ENCODE measurements at places on chromosomes 13 and 19.

- DNase-seq, result no peak
These were observed 512 bp upstream of the REX1BD start for GRCh38 chr19:18587962-18588610.

DNA sequence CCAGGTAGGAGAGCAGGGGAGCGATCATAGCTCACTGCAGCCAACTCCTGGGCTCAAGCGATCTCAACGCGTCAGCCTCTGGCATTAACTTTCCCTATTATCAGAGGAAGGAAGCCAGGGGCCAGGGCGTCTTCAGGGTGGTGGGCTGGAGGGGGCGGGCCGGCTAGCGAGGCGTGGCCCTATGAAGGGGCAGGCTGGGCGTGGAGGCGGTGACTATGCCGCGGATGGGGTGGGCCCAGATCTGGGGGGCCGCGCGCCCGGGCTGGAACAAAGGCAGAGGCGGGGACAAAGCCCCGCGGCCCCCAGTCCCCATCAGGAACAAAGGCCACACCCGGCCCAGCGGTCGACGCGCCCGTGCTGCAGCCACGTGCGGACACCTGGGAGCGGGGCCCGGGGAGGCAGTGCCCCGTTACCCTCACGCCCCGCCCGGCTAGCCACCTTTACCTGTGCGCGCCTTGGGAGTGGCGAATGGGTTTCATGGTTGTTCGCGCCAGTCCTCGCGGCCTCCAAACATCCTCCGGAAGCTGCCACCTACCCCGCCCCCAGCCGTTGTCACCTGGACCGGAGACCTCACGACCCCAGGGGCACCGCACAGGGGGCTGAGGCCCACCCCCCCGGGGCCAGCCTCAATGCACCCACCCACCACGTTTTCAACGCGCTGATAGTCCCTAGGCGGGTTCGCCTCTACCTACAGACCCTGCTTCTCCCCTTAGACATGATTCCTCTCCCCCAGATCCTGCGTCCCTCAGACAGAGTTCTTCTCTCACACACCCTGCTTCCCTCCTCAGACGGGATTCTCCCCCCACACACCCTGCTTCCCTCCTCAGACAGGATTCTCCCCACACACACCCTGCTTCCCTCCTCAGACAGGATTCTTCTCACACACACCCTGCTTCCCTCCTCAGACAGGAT, 5.4 kb upstream of the TRIM28 start:
- DNase-seq, result peak; percentile 94

DNA sequence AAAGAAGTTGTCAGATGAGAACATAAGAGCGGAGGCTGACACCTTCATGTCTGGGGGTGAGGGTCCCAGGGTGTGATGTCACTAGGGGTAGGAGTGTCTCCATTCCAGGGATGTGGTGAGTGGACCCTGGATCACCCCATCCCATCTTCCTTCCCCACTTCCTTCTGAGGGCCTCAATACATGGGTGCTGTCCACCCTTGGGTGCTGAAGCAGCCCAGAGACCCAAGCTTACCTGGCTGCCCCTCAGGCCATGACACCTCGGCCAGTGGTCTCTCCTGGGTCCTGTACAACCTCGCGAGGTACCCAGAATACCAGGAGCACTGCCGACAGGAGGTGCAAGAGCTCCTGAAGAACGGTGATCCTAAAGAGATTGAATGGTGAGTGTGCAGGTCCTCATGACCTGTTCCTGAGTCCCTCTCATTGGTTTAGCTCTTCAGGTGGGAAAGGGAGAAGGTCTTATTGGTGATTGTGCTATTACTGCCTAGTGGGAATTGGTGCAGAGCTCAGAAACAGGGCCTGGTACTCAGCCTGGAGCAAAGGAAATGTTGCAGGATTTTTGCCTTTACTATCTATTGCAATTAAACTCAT, 37.7 kb upstream of the CYP4F8 start:
- DNase-seq, result no peak

GRCh38 chr19:23905771-23906170, 8.9 kb upstream of the ZNF726 start:
- DNase-seq, result no peak

GRCh38 chr13:26469602-26470001, 87.9 kb upstream of the WASF3 start:
- no peak for DNase-seq

DNA sequence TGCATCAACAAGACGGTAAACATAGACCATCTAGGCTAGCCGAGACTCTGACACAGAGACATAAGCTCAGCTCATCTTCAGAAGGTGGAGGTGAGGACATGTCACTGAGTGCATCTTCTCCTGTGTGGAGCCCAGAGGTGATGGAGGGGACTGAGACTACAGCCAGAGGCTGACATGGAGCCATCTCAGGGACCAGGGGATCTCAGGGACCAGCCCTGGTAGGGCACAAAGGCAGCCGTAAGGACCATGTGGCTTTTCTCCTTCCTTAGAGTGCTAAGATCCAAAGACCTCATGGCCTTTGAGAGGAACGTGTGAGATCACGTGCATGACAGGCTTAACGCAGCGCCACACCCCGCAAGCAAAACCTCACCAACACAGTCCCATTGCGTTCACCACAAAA, 126.9 kb downstream of the RAB20 start:
- no peak for DNase-seq

- no peak for DNase-seq
These were observed 19.0 kb upstream of the PLPP2 start for GRCh38 chr19:310141-310651.

- DNase-seq, result no peak
These were observed 148.2 kb downstream of the RAP2A start for GRCh38 chr13:97582170-97582569.

- no peak for DNase-seq
These were observed 67.5 kb downstream of the POSTN start for GRCh38 chr13:37531049-37531448.

- DNase-seq, result no peak
These were observed 20.5 kb upstream of the IGFL1 start for GRCh38 chr19:46209051-46209450.

DNA sequence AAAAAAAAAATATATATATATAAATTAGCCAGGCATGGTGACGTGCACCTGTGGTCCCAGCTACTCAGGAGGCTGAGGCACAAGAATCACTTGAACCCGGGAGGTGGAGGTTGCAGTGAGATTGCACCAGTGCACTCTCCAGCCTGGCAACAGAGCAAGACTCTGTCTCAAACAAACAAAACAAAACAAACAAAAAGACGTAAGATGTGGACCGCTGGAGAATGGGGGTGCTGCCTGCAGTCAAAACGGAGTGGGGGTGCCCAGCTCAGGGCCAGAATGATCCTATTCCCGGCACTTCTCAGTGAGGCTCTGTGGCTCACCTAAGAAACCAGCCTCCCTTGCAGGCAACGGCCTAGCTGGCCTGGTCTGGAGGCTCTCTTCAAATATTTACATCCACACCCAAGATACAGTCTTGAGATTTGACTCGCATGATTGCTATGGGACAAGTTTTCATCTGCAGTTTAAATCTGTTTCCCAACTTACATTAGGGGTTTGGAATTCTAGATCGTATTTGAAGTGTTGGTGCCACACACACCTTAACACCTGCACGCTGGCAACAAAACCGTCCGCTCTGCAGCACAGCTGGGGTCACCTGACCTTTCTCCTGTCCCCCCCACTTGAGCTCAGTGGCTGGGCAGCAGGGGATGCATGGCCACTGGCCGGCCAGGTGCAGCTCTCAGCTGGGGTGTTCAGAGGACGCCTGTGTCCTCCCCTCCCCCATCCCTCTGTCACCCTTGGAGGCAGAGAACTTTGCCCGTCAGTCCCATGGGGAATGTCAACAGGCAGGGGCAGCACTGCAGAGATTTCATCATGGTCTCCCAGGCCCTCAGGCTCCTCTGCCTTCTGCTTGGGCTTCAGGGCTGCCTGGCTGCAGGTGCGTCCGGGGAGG, at the start of gene F7:
F7 (plus strand) TSS at position 760 of the 889 bp plus-strand sequence; CDS start at position 811, 51 bp downstream.
- DNase-seq, result no peak

GRCh38 chr13:50357586-50358118, 342.4 kb downstream of the KCNRG start:
- DNase-seq, result no peak

- DNase-seq, result no peak
These were observed 17.0 kb downstream of the POU2F2 start for GRCh38 chr19:42115219-42115618.

GRCh38 chr13:103130681-103131210, 64.5 kb upstream of the SLC10A2 start:
- DNase-seq, result no peak

DNA sequence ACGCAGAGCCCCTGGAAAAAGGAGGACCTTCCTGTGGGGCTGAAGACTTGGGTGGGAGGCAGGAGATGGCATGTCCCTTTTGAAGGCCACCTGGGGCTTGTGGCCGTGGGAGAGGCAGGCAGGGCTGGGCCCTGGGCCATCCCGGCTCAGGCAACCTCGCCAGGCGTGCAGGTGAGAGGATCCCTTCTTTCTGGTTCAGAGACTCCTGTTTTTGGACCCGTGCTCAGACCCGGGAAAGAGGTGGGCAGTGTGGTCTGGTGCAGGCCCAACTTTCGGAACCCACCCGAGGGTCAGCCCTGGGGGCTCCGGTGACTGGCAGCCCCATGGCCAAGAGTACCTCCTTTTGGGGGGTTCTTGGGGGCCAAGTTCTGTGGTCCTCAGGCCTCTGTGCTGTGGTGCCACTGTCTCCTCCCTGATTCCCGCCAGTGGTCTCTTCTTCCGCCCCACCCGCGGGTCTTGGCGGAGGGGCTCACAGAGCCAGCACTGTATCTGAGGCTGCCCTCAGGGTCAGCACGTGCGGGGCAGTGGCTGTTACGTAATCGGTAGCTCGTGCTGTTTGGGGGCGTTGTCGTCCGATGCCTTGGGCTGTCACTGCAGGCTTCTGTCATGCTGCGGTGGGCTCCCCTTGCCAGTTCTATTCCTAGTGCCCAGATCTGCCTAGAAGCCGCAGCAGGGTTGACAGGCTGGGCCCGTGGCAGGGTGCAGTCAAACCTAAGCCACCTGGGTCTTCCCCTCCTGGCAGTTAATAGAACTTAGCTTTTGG, 42.7 kb downstream of the KDM4B start:
- no peak for DNase-seq

GRCh38 chr13:44364345-44365000, 9.2 kb upstream of the SERP2 start:
- peak; percentile 93 for DNase-seq

DNA sequence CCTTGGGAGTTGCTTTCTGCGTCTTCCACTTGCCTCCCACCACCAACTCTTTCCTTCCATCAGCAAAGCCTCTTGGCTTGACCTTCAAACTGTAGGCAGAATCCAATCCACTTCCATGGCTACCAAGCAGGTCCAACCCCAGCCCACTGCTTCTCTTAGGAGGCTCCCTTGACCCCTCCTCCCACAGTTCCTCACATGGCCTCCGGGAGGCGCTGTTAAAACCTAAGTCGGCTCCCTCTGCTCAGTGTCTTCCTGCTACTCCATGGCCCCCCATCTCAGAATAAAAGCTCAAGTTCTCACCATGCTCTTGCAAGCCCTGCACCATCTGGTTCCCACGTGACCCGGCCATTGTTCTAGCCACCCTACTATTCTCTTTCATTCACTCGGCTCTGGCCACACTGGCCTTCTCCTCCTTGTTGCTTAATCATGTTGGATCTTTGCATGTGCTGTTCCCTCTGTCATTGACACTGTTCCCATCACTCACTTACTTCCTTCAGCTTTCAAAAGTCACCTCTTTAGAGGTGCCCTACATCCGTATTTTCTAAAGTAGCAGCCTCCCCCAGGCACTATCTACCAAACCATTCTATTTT, 7.5 kb downstream of the IZUMO2 start:
- peak; percentile 39 for DNase-seq

DNA sequence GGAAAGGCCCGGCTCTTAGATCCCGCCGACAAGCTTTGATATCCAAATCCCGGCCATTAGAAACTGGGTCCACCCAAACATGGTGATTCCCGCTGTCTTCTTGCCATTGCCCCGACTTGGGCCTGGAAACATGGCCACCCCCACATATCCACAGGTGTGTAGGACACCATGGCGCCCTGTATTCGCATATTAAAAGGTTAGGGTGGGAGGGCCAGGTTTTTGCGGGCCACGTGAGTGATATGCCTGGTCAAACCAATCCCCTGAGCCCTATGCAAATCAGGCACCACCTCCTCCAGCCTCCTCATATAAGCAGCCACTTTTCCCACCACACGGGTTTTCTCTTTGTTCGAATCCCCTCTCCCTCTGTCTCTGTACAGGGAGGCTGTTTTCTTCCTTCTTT, 766.4 kb downstream of the UQCRFS1 start:
- no peak for DNase-seq

GRCh38 chr19:14804765-14805164, 26.4 kb upstream of the ADGRE2 start:
- DNase-seq, result no peak

- DNase-seq, result peak; percentile 61
These were observed 17.2 kb upstream of the RNF17 start for GRCh38 chr13:24746618-24747247.

- peak; percentile 89 for DNase-seq
These were observed 1.1 kb upstream of the MYBPC2 start for GRCh38 chr19:50431343-50432220.

GRCh38 chr13:65985612-65986011, 1244.5 kb downstream of the PCDH9 start:
- DNase-seq, result peak; percentile 62

- no peak for DNase-seq
These were observed 105.3 kb upstream of the KLF5 start for GRCh38 chr13:72953391-72953965.

- no peak for DNase-seq
These were observed 3.4 kb downstream of the DNMT1 start for GRCh38 chr19:10191347-10191746.

Measured in mesendoderm (in vitro differentiated cells).